ENCODE measurements at places on chromosomes 3 and 15.

GRCh38 chr15:56496635-56497034 lies 31.7 kb upstream of the MNS1 start:
- no peak for DNase-seq

DNA sequence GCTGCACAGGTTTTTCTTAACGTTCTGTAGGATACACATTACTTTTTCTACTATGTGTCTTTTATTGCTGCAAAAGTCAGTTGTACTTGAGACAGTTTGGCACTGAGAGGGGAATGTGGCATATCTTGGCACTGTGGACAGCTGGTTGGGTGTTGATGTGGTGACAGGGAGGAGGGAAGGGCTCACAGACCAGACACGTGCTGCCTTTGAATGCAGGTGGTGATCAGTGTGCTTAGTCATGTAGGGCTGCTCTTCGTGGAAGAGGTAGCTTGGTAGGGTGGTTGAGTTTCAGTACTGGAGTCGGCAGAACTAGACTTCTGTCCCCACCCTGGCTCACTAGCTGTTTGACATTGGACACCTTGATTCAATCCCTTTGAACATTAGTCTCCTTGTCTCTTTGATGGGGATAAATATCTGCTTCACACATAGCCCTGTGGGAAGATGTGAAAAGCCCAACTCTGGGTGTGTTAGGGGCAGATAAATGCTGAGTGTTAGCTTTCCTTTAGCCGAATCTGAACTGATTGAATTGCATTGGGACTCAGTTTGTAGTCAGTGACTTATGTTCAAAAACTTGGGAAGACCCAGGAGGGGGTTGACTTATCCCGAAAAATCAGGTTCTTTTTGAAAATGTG lies 108.4 kb downstream of the PTPRG start:
- no peak for DNase-seq

- no peak for DNase-seq
Measured at GRCh38 chr15:82870727-82871320, 61.4 kb downstream of the WHAMM start.

DNA sequence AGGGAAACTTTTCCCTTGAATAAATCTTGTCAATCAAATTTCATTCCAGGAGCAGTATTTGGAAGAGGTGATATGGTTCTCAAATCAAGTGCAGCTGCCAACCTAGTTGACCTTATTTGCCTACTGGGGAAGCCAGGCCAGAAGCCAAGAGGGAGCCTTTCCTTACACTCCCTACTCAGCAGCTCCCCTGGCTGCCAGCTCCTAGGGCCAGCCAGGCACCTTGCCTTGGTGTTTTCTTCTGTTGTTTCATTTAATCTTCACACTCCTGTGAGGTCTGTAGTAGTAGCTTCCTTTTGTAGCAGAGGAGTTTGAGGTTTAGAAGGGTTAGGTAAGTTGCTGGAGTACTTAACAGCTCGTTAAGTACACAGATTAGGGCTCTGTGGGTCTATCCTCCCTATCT lies 22.6 kb downstream of the MKRN2OS start:
- no peak for DNase-seq

- DNase-seq: peak; percentile 10
Measured at GRCh38 chr3:105367063-105367405, 325 bp downstream of the ALCAM start.

- no peak for DNase-seq
Measured at GRCh38 chr3:16768014-16768413, 116.7 kb upstream of the PLCL2 start.

DNA sequence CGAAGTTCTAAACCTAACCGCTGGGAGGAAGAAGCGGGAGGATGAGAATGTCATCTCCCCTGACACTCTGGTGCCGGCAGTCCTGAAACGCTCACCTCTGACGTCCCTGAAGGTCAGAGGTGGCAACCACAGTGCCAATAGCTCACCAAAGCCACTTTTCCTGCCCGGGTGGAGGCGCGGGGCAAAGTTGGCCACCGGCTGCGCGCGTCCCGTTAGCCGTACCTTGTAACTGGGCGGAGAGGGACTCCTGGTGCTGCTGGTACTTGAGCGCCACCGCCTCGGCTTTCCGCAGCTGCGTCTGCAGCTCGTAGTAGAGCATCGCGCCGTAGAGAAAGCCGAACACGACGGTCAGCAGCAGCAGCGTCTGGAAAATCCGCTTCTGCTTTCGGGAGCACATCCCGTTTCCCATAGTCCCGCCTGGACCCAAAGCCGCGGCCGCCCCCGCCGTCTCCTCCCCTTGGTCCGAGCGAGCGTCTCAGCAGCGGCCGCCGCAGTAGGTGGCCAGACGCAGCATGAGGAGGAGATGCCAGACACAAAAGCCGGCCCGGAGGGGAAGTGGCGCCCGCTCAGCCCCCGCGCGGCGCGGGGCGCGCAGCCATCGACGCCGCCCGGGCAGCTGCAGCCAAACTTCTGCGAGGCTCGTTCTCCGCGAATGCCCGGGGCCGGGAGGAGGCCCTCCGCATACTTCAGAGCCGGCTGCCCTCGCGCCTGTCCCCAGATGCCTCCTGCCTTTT lies 680 bp downstream of the GOLIM4 start:
- DNase-seq: peak; percentile 48

GRCh38 chr3:197749315-197749600 lies 425 bp upstream of the FYTTD1 start:
- DNase-seq: no peak

- no peak for DNase-seq
Measured at GRCh38 chr3:57696801-57697321, 4.0 kb upstream of the DENND6A start.

DNA sequence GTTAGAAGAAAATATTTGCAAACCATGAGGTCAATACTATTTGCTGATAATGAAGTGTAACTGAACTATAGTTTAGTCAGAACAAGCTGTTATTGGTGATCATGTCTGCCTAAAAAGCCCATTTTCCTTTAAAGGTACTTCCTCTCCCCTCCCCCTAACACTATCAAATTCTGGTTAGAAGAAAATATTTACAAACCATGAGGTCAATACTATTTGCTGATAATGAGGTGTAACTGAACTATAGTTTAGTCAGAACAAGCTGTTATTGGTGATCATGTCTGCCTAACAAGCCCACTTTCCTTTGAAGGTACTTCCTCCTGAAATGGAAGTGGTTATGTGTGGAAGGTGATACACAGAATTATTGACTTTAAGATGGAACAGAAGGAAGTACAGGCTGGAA lies 46.9 kb downstream of the PROS1 start:
- no peak for DNase-seq

GRCh38 chr3:136950623-136951022 lies 7.2 kb upstream of the IL20RB start:
- DNase-seq: no peak

DNA sequence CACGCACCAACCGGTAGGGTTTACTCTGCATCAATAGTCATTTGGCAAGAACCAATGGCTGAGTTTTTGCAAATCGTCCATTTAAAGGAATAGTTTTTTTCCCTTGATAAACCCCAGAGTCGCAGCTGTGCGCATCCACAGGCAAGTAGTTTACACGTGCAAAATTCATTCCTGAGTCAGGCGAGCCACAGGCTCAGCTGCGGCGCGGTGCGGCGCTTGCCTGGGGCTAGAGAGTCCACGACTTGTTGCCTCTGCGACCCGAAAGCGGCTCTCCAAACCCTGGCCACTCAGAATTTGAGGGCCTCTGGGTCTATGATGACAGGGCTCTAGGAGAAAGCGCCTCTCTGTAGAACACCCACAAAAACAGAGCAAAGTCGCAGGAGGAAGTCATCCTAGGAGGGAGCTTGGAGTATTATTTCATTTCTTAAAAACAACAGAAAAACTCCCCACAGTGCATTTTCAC lies 36.7 kb downstream of the ZIC4 start:
- no peak for DNase-seq

GRCh38 chr15:73305331-73306211 lies 63.2 kb downstream of the HCN4 start:
- DNase-seq: peak; percentile 45

GRCh38 chr3:46405301-46406019 lies 1.4 kb downstream of the CCR5AS start:
- DNase-seq: no peak

GRCh38 chr15:64305261-64305660 lies 50.7 kb downstream of the CSNK1G1 start:
- no peak for DNase-seq

GRCh38 chr3:121895736-121896135 lies 1.5 kb downstream of the SLC15A2 start:
- DNase-seq: no peak

DNA sequence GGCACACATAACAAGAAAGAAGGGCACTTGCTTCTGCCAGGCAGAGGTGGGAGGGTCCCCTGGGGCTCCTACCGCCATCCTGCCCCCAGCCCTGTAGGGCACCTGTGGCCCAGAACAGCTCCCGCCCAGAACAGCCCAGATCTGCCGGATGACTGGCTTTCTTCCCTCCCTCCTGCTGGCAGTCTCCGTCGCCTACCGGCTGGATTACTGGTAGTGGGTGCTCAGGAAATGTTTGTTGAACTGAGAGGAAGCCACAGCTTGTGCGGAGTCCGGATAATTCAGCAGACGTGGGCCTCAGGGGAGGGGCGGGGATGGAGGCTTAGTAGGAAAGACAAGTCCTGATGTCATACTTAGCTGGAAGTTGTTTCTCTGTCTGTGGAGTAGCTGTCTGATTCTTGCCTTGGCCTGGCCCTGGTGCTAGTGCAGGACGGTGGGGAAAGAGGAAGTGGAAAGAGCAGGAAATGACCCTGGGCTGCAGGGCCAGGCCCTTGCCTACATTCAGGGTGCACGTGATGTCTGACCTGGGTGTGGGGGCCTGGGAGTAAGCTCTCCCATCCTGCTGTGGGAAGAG lies 6.7 kb downstream of the CCDC9B start:
- DNase-seq: no peak

DNA sequence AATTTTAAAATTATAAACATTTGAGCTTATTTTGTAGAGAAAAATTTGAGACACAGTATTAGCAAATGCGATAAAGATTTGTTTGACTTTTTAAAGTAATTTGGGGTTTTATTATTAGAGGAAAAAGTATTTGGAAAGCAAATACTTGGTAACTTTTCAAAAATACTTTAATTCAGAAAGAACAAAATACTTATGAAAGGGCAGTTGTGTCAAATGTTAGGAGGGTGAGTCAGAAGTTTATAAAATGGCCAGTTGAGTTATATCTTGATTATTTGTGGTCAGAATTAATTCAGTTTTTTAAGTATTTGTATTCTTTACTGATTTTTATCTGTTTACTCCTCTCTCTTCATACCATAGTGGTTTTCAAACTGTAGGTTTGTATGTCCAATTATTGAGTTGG lies 12.1 kb downstream of the LACTB start:
- no peak for DNase-seq

DNA sequence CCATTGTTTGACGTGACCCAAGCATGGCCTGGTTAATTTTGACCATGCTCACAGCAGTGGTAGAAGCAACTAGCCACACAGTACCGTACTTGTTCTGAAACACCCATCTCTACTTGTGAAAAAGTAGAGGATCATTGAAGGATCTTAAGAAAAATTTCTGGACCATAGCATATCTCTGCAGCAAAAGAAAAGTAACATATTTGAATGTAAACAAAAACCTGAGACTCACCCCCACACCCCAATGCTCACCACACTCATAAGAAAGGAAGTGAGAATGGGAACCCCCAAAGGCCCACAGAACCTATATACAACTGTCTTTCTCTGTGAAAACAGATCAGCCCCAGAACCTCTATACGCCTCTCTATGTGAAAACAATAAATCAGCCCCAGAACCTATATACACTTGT lies 33.8 kb upstream of the TFRC start:
- DNase-seq: no peak

GRCh38 chr15:72722071-72722696 lies 36.2 kb downstream of the BBS4 start:
- DNase-seq: peak; percentile 64

DNA sequence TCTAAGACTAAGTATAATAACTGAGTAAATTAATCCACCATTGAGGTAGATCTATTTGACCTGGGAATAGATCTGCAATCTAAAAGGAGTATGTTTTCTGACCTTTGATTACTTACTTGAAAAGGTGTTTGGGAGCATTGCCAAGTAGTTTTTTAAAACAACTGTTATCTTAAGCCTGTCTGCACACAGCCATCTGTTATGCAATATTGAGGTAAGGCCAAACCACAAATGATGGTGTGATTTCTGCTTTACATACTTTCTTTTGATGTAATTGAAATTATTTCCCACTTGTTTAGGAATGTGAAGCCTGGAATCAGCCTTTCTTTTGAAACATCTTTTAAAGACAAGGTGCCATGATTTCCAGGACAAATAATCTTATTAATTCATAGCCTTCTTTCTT lies 274.0 kb downstream of the BBX start:
- no peak for DNase-seq

DNA sequence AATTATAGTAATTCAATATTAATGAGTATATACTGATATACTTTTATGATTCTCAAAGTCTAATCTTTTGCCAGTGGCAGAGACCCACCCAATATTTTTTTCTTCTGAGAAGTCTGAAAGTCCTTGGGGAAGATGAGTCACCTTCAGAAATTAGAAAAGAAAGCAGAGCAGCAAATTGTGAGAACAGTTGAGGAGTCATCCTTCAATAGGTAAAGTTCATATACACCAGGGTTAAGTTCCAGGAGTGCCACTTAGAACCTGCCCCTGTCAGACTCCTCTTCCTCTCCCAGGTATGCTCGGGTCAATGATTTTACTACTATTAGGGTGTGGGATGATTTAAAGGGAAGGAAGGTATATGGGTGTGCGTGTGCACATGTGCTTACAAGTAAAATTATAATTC lies 7.1 kb downstream of the CLRN1 start:
- DNase-seq: no peak

DNA sequence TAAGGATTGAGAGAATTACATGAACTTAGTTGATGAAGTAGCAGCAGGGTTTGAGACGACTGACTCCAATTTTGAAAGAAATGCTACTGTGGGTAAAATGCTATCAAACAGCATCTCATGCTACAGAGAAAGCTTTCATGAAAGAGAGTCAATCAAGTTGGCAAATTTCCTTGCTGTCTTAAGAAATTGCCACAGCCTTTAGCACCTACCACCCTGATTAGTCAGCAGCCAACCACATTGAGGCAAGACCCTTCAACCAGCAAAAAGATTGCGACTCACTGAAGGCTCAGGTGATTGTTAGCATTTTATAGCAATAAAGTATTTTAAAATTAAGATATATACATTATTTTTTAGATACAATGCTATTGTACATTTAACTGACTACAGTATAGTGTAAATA lies 80.9 kb downstream of the RAP2B start:
- no peak for DNase-seq

- no peak for DNase-seq
Measured at GRCh38 chr3:120161902-120162301, 67.7 kb upstream of the GSK3B start.

- no peak for DNase-seq
Measured at GRCh38 chr3:134898181-134898754, 103.2 kb downstream of the EPHB1 start.

Data from neural crest cell (in vitro differentiated cells).